G401 (cell line): ENCODE measurements at places on chromosomes 4 and X.

DNA sequence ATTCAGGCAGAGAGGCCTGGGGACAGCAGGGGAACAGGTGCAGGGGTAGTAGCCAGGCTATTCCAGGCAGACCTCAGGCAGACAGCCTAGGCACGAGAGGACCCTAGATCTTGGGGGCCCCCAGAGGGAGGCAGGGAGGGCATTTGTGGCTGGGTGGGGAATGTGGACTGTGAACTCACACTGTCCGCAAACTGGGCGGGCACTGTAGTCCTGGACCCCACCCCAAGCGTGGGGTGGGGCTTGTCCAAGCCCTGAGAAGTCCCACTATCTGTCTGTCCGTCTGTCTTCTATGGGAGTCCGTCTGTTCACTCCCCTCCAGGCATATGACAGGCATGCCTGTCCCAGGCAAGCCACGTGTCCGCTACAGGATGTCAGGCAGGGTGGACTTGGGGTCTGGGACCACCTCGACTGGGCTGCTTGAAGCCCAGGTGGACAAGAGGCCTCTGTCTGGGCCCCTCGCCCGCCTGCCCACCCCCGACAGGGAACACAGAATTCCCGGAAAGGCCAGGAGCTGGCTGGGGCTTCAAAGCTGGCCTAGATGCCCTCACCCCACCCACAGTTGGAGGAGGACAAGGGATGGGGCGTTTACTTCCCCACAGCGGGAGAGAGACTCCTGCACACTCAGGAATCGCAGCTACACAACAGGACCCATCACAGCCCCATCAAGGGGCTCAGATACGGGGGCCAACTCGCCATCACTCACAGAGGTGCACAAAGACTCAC, at the start of gene SLC38A5:
Gene SLC38A5, minus strand, starts transcription at position 151 of the 723 bp plus-strand sequence. CDS start 2,336 bp downstream, outside the sequence.
- DNase-seq = no peak

GRCh38 chrX:104113222-104113965, 1.1 kb downstream of the ZCCHC18 start:
- DNase-seq = peak; percentile 83

GRCh38 chrX:8192276-8192675, 21.2 kb upstream of the VCX2 start:
- no peak for DNase-seq

DNA sequence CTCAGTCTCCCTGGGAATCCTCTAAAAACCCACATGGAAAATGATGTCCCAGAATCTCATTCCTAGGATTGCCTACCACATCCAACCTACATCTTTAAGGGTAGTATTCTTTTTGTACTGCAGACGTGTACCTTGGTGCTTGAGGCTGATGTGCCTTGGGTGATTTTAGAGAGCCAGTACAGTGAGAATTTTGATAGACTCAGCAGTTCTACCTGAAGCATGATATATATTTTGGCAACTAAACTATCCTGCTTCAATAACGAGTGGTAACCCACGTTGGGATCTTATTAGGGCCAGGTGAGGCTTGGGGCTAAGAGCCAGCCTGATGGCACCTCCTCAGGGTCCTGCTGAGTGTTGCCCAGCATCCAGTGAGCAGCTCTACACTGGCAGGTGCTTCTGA, 140.4 kb downstream of the ZNF518B start:
- no peak for DNase-seq

- DNase-seq = no peak
Measured at GRCh38 chr4:95537191-95537590, 11.6 kb downstream of the UNC5C start.

- DNase-seq = no peak
Measured at GRCh38 chr4:18513861-18514260, 492.3 kb upstream of the LCORL start.

- DNase-seq = no peak
Measured at GRCh38 chr4:13921805-13922204, 294.3 kb upstream of the BOD1L1 start.
